ENCODE measurements at places on chromosomes 16 and 17. TPM values are rescaled to one million over a fixed set of nuclear protein-coding genes. Genes with fewer than 3 reads are reported as not detected.
A peak's percentile ranks its signal among the peaks of the same experiment; 100 is the strongest.

The KRT12 gene
- polyA plus RNA-seq: not detected

The HS3ST2 gene
- polyA plus RNA-seq: not detected

The RAC3 gene
- polyA plus RNA-seq: 16.4 TPM

The TMEM238L gene
- 0.15 TPM for polyA plus RNA-seq

The SCN4A gene
- 0.46 TPM for polyA plus RNA-seq

- no peak for DNase-seq
Observed at GRCh38 chr17:37828651-37829124, 83.8 kb upstream of the HNF1B start.

- DNase-seq: no peak
Observed at GRCh38 chr17:55734128-55734781, 11.6 kb upstream of the TMEM100 start.

- DNase-seq: no peak
Observed at GRCh38 chr16:31352376-31353115, 2.4 kb upstream of the ITGAX start.

GRCh38 chr17:885971-886571 is 93.5 kb downstream of the NXN start:
- no peak for DNase-seq

GRCh38 chr17:47982091-47982617 is 11.2 kb downstream of the CDK5RAP3 start:
- no peak for DNase-seq

DNA sequence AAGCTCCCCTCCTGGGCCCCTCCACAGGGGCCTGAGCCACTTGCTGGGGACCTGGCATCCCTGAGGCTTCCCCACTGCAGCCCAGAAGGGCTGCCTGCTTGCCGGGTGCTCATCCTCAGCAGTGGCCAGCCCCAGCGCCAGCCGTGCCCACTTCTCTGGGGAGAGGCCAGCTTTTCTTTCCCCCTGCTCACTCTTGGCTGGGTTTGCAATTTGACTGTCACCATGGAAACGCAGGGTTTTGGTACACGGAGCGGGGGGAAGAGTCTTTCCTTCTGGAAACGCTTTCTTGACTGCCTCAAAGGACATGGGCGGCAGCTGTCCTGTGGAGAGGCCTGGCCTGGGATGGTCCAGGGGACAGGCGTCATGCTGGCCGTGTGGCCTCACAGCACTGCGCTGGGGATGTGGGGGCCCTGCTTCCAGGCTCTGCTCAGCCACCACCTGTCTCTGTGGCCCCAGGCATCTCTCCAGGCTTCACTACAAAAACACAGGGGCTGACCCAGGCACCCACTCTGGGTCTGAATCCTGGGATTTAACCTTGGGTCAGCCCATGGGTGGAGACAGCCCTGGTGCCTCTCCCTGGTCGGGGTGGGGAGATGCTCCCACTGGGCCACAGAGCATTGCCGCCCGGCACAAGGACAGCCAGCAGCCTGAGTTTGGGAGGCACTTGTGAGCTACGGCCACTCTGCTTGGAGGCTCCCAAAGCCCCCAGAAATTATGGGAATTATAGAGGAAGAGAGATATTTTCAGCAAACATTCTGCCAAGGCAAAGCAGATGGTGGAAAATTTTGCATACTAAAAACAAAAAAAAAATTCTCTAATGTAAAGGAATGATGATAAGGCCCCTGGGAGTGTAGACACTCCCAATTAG is 45.9 kb upstream of the DOC2B start:
- DNase-seq: no peak

- DNase-seq: no peak
Observed at GRCh38 chr16:67807148-67807682, 526 bp downstream of the TSNAXIP1 start.

DNA sequence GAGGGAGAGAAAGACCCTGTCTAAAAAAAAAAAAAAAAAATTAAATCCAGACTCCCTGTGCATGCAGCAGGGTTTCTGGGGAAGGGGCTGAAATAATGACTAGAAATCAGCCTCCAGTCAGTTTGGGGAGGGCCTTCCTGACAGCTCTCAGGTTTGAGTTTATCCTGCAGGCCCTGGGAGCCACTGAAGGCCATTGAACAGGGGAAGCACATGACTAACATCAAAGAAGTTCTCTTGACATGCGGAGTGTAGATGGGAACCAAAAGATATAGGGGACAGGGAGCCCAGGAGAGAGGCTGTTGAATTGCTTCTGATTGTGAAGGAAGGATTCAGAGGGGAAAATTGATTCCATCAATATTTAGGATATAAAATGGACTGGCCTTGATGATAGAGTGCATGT is 2.8 kb upstream of the RABEP2 start:
- DNase-seq: no peak

GRCh38 chr17:80430446-80431245 is 15.7 kb downstream of the ENDOV start:
- DNase-seq: no peak

- no peak for DNase-seq
Observed at GRCh38 chr17:60887614-60888028, 210.0 kb downstream of the BCAS3 start.

GRCh38 chr17:8798176-8798845 is 854 bp downstream of the MFSD6L start:
- DNase-seq: no peak

DNA sequence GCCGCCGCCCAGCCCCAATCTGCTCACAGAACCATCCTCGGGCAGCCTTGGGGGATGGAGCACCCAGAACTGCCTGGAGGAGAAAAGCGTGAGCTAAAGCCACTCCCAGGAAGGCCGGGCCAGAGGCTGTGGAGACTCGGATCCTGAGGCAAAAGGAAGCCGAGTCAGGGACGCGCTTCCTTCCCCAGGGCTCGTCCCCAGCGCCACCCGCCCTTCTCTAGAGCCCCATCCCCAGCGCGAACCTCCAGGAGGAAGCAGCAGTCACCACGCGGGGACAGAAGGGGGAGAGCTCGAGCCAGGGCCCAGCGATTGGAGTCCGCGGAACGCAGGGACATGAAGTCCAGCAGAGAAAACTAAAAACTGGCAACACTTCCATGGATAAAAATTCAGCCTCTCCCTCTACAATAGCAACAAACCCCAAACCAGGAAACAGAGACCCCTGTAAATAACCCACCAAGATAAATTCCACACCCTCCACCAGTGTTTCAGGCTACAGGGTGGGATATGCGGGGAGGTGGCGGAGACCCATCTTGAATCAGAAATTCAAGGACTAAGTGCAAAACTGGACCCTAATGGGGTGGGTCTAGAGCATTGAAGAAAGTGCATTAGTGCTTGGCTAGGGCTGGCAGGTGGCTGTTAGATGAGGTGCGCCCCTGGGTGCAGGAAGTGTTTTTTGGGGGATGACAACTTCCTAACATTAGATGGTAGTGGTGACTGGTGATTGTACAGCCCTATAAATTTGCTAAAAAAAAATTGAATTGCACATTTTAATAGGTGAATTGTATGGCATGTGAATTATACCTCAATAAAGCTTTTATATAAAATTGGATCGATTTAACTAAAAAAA is 116.1 kb upstream of the METRNL start:
- DNase-seq: peak; percentile 75
